ENCODE measurements at places on chromosomes 1 and 21. TPM values are rescaled to one million over a fixed set of nuclear protein-coding genes. Genes with fewer than 3 reads are reported as not detected.

- H3K4me3 ChIP-seq = peak overlapping the region; percentile 83
- peaks cover 71% of the 10 kb centered on the region for H3K4me1 ChIP-seq
- peak overlapping the region; percentile 12 for H3K27ac ChIP-seq
- H3K27me3 ChIP-seq = no peaks in the 10 kb centered on the region
- H3K36me3 ChIP-seq = peaks cover 5% of the 10 kb centered on the region
Observed at GRCh38 chr1:223842784-223843183, 3.0 kb downstream of the TP53BP2 start.

- no peaks in the 10 kb centered on the region for H3K4me1 ChIP-seq
- no peak within 1 kb of the TSS for H3K4me3 ChIP-seq
- no peaks in the 10 kb centered on the region for H3K36me3 ChIP-seq
Observed at GRCh38 chr1:26913754-26914619, at the start of gene NR0B2. Gene NR0B2, minus strand, starts transcription at chr1:26913975. Its CDS starts 35 bp downstream, at chr1:26913940.

GRCh38 chr1:96992871-96993270, 271.3 kb downstream of the PTBP2 start:
- no peaks in the 10 kb centered on the region for H3K36me3 ChIP-seq
- no peak overlapping the region for H3K27ac ChIP-seq
- no peak overlapping the region for H3K4me3 ChIP-seq
- DNase-seq = no peak
- no peaks in the 10 kb centered on the region for H3K4me1 ChIP-seq

DNA sequence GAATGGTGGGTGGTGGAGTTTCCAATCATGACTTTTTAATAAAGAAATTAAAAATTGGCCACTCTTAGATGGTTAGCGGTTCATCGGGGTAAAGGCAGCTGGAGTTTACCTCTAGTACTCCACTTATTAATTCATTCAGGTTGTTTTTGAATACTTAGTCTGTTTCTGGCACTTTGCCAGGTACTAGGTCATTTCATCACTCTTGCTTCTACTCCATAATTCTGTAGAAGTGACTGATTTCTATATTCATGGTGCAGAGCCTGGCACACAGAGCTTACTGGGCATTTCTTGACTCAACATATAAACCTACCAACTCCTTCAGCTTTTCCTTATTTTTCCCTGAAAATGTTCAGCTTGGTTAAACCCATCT, 31.5 kb downstream of the FOXD2 start:
- H3K4me3 ChIP-seq = no peak overlapping the region
- no peak for DNase-seq
- no peaks in the 10 kb centered on the region for H3K36me3 ChIP-seq
- H3K4me1 ChIP-seq = no peaks in the 10 kb centered on the region
- H3K27me3 ChIP-seq = peaks cover 15% of the 10 kb centered on the region
- no peak overlapping the region for H3K27ac ChIP-seq

- peak overlapping the region; percentile 42 for H3K27ac ChIP-seq
- no peak overlapping the region for H3K4me3 ChIP-seq
- H3K4me1 ChIP-seq = peaks cover 4% of the 10 kb centered on the region
- no peak for DNase-seq
Observed at GRCh38 chr1:29032841-29033240, 90.9 kb downstream of the TMEM200B start.

GRCh38 chr1:168972225-168972624, 134.3 kb upstream of the ATP1B1 start:
- DNase-seq = no peak
- no peaks in the 10 kb centered on the region for H3K36me3 ChIP-seq
- H3K4me1 ChIP-seq = no peaks in the 10 kb centered on the region
- peaks cover 5% of the 10 kb centered on the region for H3K27me3 ChIP-seq

GRCh38 chr1:65279070-65279779, 30.1 kb upstream of the DNAJC6 start:
- peaks cover 12% of the 10 kb centered on the region for H3K27me3 ChIP-seq
- H3K4me3 ChIP-seq = no peak overlapping the region
- H3K4me1 ChIP-seq = no peaks in the 10 kb centered on the region
- H3K36me3 ChIP-seq = no peaks in the 10 kb centered on the region

DNA sequence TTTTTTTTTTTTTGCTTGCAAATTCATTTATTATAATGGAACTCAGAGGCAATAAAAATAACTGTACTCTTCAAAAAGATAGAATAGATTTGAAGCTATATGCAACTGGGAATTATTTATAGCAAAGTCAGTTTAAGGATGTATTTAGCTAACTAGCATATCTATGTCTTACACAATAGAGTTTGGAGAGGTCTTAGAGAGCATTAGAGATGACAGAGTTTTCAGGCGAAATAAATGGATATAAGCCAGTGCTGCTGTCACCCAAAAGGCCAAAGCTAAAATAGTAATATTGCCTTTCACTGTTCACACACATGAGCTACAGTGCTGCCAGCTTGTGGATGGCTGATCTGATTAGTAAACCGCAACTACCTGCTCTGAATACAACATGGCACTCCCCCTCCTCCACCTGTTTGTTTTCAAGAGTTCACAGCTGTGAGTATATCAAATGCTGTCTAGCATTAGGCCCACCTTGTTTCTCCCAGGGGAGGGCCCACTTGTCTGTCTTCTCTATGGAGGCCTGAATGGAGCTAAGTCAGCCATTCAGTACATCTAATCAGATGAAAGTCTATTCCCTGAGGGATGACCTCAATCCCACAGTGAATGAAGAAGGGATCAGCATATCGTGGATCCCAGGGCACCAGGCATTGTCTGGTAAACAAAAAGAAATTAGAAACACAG, 25.2 kb upstream of the SSX2IP start:
- no peak for DNase-seq
- peaks cover 13% of the 10 kb centered on the region for H3K4me1 ChIP-seq
- no peaks in the 10 kb centered on the region for H3K36me3 ChIP-seq
- H3K27me3 ChIP-seq = no peaks in the 10 kb centered on the region
- H3K4me3 ChIP-seq = no peak overlapping the region

- no peak for DNase-seq
- no peak overlapping the region for H3K27ac ChIP-seq
- H3K36me3 ChIP-seq = no peaks in the 10 kb centered on the region
- no peak overlapping the region for H3K4me3 ChIP-seq
Observed at GRCh38 chr21:40563900-40564299, 283.1 kb downstream of the DSCAM start.

DNA sequence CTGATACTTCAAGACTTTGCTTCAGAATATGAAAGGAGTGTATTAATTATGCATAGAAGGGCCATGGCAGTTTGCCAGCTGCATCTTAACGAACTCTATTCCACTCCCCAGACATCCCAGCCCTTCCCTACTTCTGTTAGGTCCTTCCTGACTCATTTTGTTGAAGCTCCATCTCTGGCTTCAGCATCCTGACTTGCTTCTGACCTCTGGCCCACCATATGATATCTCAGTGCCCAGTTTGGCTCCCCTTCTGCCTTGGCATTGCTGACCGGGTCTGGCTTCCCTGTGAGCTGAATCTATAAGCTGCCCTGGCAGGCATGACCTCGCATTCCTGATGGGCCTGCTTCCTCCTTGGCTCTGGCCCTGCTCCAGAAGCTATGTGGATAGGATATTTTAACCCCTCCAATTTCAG, 27.6 kb upstream of the ARHGAP29 start:
- no peak overlapping the region for H3K4me3 ChIP-seq
- H3K36me3 ChIP-seq = no peaks in the 10 kb centered on the region
- no peak for DNase-seq
- H3K4me1 ChIP-seq = no peaks in the 10 kb centered on the region

GRCh38 chr1:152461544-152461943, 47.5 kb upstream of the CRNN start:
- H3K4me1 ChIP-seq = peaks cover 33% of the 10 kb centered on the region
- peak; percentile 52 for DNase-seq
- H3K27me3 ChIP-seq = peaks cover 5% of the 10 kb centered on the region
- peaks cover 3% of the 10 kb centered on the region for H3K36me3 ChIP-seq

DNA sequence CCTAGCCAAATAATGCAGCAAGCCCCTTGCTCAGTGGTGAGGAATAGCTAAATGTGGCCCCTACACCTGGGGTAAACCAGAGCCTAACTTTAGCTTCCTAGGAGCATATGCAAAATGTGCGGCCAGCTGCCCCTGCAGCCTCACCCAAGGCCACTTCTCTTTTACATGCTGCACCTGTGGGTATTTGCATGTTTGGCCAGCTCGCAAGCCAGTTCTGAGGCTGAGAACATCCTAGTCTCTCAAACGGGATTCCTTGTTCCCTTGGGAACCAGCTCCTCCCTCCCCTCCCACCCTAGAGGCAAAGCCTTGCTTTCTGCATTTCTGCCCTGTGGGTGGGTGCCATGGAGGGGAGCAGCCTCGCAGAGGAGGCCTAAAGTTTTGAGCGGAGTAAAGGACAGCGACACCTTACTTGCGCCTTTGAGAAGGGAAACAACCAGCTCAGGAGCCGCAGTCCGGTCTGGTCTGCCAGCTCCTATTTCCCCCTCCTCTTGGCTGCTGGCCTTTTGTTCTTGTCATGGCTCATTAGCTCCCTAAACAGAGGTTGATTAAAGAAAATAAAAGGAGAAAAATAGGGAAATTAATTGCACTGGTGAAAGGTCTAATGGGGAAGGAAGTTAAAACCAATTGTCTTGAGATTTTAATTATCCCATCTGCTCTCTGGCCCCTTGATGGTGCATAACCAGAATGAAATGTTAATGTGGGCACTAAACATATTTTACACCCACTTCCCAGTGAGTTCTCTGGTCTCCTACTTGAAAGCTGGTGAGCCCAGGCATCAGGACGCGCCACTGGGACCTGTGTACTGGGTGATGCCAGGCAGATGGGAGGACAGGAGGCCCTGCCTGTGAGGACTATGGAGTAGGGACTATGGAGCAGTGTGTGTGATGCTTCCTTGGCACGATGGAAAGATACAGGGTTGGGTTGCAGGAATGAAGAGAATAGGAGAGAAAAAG, 68.7 kb downstream of the TEX35 start:
- no peak for DNase-seq
- H3K4me3 ChIP-seq = no peak overlapping the region
- no peaks in the 10 kb centered on the region for H3K4me1 ChIP-seq
- no peaks in the 10 kb centered on the region for H3K27me3 ChIP-seq

- no peak overlapping the region for H3K27ac ChIP-seq
- H3K27me3 ChIP-seq = no peaks in the 10 kb centered on the region
- no peaks in the 10 kb centered on the region for H3K36me3 ChIP-seq
- H3K4me3 ChIP-seq = no peak overlapping the region
- DNase-seq = no peak
Observed at GRCh38 chr1:216325336-216325735, 97.9 kb downstream of the USH2A start.

- H3K4me3 ChIP-seq = no peak overlapping the region
- H3K36me3 ChIP-seq = peaks cover 4% of the 10 kb centered on the region
- no peaks in the 10 kb centered on the region for H3K4me1 ChIP-seq
Observed at GRCh38 chr1:1536019-1536937, 4.1 kb downstream of the TMEM240 start.

DNA sequence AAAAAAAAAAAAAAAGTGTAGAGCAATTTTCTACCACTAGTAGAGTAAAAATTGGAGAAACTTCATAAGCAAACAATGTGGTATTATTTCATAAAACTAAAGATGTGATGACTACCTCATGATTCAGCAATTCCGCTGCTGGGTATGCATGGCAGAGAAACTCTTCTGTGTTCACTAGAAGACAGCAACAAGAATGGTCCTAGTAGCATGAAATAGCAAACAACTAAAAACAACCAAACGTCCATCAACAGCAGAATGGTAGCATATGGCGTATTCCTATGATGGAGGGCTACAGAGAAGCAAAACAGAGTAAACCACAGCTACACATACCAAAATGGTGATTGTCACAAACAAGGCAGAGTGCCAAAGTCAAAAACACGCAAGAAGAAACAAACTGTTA, 18.9 kb downstream of the HTR1D start:
- H3K27ac ChIP-seq = no peak overlapping the region
- H3K27me3 ChIP-seq = peaks cover 6% of the 10 kb centered on the region
- no peak for DNase-seq
- H3K4me3 ChIP-seq = no peak overlapping the region
- H3K36me3 ChIP-seq = no peaks in the 10 kb centered on the region

DNA sequence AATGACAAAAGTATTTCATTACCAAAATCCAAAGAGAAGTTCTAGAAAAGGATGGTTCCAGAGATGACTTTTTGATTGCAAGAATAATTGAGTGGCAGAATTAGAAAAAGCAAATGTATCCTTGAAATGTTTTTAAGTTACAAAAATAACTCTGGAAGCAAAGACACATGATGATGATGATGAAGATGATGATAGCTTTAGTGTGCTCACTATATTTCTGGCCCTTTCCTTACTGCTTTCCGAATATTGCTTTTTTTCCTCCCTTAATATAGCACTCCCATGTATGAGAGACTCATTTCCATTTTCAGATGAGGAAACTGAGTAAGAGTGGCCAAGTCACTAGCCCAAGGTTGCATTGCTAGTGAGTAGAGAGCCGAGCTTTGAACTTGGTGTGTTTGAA, 54.7 kb downstream of the CACHD1 start:
- peaks cover 19% of the 10 kb centered on the region for H3K4me1 ChIP-seq
- no peak for DNase-seq
- no peak overlapping the region for H3K27ac ChIP-seq
- no peaks in the 10 kb centered on the region for H3K27me3 ChIP-seq

DNA sequence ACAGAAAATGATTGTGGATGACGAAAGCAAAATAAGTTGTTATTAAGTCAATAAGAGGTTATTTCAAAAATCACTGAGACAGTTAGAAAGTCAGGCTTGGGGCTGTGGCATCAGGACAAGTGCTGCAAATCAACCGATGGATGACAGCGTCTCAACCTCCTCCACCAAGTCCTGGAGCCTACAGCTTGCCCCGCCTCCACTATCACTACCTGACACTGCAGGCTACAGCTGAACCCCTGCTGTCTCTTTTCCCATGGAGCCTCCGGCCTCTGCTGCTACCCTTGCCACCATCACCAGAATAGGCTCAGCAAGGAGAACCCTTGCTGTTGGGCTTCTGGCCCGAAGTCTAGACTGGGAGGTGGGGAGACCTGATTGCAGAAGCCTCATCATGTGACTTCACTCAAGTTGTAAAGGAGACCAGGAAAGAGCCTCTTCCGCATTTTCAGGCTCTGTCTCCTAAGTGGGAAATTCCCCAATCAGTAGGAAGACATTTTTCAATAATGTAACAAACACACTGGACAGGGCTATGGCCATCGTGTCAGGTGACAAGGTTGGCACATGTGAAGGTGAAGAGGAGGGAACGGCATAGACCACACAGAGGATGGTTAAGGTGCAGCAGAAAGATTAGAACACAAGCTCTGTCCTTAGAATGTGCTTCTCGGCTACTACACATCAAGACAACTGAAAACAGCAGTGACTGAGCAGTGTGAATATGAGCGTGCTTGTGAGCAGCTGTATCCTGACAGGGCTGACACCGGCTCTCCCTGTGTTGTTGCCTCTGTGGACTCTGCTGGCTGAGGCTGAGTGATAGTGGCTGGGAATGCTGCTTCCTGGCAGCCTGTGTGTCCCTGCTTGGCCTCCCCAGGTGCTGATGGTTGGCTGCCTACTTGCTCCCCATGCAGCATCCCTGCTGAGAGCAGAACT, 660.7 kb downstream of the PTPRU start:
- no peak overlapping the region for H3K4me3 ChIP-seq
- H3K4me1 ChIP-seq = no peaks in the 10 kb centered on the region

Gene HAO2
- total RNA-seq = not detected

Gene KRTAP22-1
- total RNA-seq = not detected

Gene MTMR11
- total RNA-seq = 6.9 TPM

Gene TBX19
- 7.2 TPM for total RNA-seq

Gene COG2
- 32.6 TPM for total RNA-seq

Gene DNASE2B
- total RNA-seq = not detected

Gene ANGPTL1
- total RNA-seq = not detected

Gene C1orf116
- total RNA-seq = 0.21 TPM

Gene NHLH1
- 0.60 TPM for total RNA-seq

Gene HHAT
- 1.5 TPM for total RNA-seq

Gene AMY1B
- total RNA-seq = not detected

Gene TFF2
- not detected for total RNA-seq

Gene RIPPLY3
- total RNA-seq = 0.42 TPM

Gene LPAR3
- 0.24 TPM for total RNA-seq

Gene MYBPH
- not detected for total RNA-seq

Gene NKAIN1
- not detected for total RNA-seq

Gene KCNK1
- total RNA-seq = 5.9 TPM
